NCI-H774 (cell line): ENCODE measurements at places on chromosomes 2 and 18.

- no peak for DNase-seq
These were observed 887 bp upstream of the ZNF396 start for GRCh38 chr18:35377875-35378573.

GRCh38 chr2:184599054-184599871 is 934 bp downstream of the ZNF804A start:
- no peak for DNase-seq

GRCh38 chr2:64799592-64800252 is 146.0 kb upstream of the SERTAD2 start:
- no peak for DNase-seq

DNA sequence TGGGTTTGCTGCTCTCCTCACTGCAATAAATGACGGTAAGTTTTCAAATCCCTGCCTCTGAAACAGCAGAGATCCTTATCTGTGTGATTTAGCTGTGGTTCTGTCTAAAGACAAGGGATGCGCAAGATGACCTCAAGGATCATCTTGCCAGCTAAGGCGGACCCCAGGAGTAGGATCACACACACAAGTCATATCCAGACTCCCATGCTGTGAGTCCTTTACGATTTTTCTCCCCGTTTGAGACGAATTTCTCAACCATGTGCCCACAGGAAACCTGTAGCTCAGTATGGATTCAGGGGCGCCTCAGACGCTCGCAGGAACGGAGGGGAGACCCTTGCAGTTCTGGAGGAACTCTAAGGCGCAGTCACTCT is 11.1 kb upstream of the DCTN1 start:
- DNase-seq: no peak

DNA sequence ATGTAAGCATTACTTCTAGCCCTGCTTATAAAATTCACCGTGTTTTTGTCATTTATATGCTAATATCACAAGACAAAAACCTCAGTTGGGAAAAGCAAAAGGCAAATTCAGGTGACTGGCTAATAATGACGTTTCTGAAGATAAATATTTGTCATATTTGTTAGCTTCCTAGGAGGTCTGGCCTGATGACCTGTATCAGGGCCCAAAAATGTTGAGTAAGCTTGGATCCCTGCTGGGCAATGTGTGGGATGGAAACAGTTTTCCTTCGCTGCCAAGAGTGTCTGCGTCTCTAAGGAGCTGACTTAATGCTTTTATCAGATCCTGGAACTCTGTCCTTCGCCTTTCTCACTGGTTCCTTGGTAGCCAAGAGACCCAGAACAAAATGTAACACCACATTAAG is 230.1 kb upstream of the PXDN start:
- peak; percentile 8 for DNase-seq

DNA sequence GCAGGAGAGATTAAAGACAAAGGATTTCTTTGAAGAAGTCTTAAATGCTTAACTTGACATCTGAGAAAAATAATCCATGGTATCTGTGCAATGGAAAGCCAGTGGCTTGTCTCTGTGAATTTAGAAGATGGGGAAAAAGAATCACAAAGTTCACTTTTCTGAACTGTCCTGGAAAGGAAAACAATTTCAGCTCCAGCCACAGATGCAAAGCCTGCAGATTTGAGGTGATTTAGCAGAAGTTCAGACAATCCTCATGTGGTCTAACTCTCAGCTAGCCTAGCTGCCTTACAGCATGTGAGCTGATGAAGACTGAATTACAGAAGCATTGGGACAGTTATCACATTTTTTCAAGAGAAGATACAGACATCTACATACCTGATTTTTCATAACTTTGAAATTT is 126.7 kb upstream of the ITGB6 start:
- DNase-seq: no peak

- no peak for DNase-seq
These were observed 216.7 kb upstream of the STON1 start for GRCh38 chr2:48313036-48313877.

DNA sequence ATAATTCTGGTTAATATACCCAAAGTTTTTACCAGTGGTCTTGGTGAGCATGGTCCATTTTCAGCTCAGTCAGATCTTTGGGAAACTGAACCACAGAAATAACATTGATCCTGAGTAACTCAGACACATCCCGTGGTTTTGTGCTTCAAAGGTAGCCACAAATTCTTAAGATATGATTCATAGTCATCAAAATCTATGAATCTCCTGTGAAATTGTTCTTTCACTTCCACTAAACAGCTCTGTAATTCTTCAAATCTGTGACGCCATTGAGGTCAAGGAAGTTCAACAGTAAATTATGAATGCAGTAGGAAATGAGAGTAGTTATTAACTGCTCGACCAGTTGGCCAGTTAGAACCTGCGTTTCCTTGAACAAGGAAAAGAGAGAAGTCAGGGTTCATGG is 147.3 kb downstream of the IRS1 start:
- no peak for DNase-seq

GRCh38 chr2:218125626-218126080 is at the start of gene CXCR2:
Gene CXCR2 (plus strand): TSS chr2:218126028. CDS start chr2:218134802, 8,774 bp downstream.
- no peak for DNase-seq

- no peak for DNase-seq
These were observed 72.5 kb upstream of the APCDD1 start for GRCh38 chr18:10381951-10382350.

DNA sequence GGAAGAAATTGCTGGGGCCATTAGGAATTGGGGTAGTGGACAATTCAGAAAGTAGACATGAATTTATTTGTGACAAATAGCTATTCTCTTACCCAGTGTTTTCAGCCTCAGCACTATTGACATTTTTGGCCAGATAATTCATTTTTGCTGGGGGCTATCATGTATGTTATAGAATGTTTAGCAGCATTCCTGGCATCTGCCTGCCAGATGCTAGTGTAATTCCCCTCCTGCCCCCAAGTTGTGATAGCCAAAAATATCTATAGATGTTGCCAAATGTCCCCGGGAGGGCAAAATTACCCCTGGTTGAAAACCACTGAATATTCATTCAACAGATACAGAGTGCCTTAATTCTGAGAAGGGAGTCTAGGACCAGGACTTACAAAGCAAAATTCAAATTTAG is 183.6 kb downstream of the BABAM2 start:
- no peak for DNase-seq

GRCh38 chr2:18901242-18901641 is 311.9 kb upstream of the NT5C1B start:
- no peak for DNase-seq

GRCh38 chr2:211985393-211985792 is 553.2 kb downstream of the ERBB4 start:
- no peak for DNase-seq

GRCh38 chr2:127913808-127914457 is 28.2 kb upstream of the AMMECR1L start:
- no peak for DNase-seq

DNA sequence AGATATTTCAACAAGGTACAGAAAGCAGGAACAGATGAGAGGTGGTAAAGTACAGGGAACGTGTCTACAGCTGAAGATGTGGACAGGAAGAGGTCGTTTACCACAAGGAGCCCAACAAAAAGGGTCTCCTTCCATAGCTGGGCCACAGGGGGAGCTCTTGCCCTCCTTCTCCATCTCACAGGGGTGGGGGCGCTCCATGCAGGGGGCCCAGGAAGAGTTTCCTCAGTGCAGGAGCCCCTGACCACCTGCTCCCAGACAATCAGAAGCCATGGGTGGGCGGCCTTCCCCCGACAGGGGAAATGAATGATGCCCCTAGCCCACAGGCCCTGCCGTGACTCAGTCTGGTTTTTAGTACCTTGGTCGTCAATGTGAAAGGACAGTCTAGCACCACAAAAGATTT is 163.6 kb upstream of the ZNF516 start:
- no peak for DNase-seq

GRCh38 chr2:42877511-42877910 is 85.1 kb upstream of the HAAO start:
- DNase-seq: no peak

DNA sequence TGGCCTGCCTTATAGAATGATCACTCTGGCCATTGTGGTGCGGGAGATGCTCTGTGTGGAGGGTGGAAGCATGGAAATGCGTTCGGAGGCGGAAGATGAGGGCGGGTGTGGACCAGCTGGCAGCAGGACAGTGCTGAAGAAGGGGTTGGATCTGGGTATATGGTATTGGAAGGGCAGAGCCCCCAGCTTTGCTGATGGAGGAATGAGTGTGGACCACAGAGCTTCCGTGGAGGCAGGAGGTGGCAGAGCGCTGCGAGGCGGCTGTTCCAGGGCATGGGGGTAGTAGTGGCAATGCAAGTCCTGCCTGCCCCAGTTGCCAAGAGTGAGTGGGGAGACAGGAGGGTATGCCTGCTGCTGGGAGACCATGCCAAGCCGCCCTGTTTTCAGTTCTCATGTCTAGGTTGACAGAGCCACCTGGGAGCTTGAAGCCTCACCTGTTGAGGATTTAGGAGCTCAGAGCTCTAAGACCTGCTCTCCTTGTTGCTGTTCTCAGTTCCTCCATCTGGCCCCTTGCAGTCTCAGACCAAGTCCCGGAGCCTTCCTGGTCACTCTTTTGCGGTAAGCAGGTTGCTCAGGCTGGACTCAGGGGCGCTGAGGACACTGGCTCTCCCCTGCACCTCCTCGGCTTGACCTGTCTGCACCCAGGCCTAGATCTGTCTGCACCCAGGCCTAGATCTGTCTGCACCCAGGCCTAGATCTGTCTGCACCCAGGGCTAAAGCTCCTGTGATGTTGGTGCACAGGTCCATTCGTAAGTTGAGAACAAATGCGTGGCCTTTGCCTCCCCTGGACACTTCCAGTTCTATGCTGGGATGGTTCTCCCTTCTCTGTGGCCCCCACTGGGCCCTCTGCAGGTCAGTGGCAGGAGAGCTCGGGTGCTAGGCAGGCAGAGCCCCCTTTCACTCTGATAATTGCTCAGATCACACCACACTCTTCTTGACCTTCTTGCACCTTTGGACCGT is 290.5 kb upstream of the HS6ST1 start:
- no peak for DNase-seq

GRCh38 chr2:229586746-229587705 is 127.3 kb downstream of the DNER start:
- DNase-seq: peak; percentile 2

DNA sequence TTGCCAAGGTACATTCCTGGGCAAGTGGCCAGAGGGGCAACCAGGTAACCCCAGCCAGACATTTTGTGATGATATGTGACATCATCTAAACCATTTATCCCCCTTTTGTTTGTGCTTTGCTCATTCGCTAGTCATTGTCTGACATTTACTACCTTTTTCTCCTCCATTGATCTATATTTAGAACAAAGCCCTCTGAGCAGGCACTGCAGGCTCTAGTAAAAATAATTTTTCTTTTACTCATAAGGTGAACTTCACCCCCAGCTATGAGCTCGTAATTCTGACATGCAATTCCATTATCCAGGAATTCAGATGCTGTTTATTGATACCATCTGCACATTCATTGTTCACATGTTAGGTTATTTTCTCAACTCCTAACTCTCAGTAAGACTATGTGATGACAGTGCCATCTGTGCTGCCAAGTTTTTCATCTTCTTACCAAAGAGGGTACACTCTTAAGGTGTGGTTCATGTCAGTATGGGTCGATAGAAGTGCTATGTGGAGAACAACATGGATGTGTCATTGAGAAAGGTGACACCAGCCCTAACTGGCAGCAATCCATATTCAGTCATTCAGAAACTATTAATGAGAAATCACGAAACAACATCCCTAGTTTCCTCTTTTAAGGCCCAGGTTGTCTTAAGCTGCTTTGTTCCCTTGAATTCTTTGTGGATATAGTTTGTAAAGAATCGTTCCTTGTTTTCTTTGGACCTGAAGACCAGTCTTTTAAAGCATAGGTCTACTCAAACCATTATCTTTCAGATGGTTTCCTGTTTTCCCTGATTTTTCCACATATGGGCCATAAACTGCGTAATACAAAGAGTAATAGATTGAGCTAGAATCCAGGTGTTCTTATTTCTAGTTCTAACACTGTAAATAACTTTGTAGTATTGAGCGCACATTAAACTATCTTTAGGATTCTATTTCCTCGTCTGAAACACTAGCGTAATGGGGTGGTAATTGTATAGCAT is 978.1 kb upstream of the CDH2 start:
- DNase-seq: no peak

GRCh38 chr18:46566111-46566510 is 90.9 kb downstream of the LOXHD1 start:
- DNase-seq: no peak

DNA sequence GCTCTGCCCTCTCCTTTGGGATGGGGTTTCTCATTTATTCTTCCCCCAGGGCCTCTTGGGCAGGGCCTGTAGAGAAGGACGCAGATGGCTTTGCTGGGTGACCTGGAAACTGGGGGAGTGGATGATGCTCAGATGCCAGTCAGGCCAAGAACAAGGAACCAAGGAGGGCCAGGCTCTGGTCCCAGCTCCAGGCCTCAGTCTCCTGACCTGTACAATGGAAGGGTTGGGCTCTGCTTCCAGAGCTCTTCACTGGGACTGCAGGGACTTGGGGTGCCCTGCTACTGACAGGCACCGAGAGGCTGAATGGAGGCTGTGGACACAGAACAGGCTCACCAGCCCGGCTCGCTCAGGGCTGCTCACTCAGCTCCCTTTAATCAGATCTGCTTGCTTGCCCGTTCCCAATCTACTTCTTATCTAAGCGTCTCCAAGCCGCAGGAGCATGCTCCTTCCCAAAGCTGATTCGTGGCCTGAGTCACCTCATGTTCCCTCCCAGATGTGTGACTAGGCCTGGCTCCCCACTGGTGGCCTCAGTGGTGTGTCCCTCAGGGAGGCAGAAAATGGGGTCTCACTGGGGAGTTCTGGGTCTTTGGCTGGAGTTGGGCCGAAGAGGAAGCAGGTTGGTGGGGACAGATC is 82.6 kb upstream of the ODC1 start:
- no peak for DNase-seq

DNA sequence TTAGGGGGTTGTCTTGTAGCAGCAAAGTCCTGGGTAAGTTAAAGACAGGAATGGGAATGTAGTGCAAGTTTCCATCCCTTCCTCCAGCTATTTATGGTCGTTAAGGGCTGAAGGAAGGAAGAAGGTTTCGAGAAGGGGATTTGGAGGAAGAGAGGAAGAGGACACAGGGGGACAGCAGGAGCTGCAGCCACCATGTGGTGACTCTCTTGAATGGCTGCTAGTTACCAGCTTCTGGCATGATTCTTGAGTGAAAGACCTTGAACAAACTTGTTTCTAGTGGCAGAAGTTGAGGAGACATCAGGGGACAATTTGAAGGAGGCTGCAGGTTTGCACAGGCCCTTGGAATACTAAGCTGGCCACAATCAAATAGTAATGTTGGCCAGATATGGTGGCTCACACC is 116.6 kb downstream of the MTX2 start:
- DNase-seq: no peak

- no peak for DNase-seq
These were observed 44.5 kb upstream of the TMEM247 start for GRCh38 chr2:46434851-46435273.

GRCh38 chr18:78407466-78407844 is 572.2 kb upstream of the SALL3 start:
- peak; percentile 76 for DNase-seq

DNA sequence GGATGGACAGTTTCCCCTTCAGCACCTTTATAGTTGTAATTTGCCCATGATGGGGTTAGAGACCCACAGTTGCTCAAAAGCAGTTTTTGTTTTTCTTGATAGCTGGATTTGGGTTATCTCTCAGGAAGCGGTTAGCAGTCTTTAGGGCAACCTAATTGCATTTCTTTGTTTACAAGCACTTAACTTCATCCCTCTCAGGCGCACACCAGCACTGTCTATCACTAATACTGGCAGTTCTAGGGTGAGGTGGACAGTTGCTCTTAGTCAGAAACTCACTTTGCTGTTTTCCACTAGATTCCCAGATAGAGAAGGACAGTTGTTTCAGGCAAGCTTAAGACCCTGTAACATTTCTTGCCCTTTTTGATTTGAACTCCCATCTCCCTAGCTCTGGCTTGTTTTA is 146.0 kb downstream of the AGAP1 start:
- no peak for DNase-seq

- DNase-seq: no peak
These were observed 132.5 kb upstream of the EPAS1 start for GRCh38 chr2:46164529-46165301.
